ENCODE measurements at places on chromosomes 2 and 18. TPM values are rescaled to one million over a fixed set of nuclear protein-coding genes. Genes with fewer than 3 reads are reported as not detected.

Gene LAMA3
- total RNA-seq = 3.6 TPM

Gene CERKL
- not detected for total RNA-seq

Gene SLC16A14
- total RNA-seq = 6.9 TPM

Gene REG3G
- not detected for total RNA-seq

Gene CERS6
- 56.1 TPM for total RNA-seq

Gene NUP35
- 5.5 TPM for total RNA-seq

Gene GLI2
- total RNA-seq = 4.8 TPM

Gene LIPG
- total RNA-seq = 0.03 TPM

Gene CPS1
- total RNA-seq = 2.8 TPM

Gene LYPD1
- total RNA-seq = not detected

Gene SOS1
- 19.1 TPM for total RNA-seq

Gene GATA6
- 73.6 TPM for total RNA-seq

Gene MYL12A
- 547 TPM for total RNA-seq

Gene IL36B
- not detected for total RNA-seq

Gene DNAJC27
- 10.2 TPM for total RNA-seq

Gene TFPI
- 42.7 TPM for total RNA-seq

Gene SOWAHC
- 3.5 TPM for total RNA-seq

Gene ERFE
- total RNA-seq = 0.69 TPM

Gene GPR45
- total RNA-seq = not detected

Gene INHBB
- 1.7 TPM for total RNA-seq

Gene HNMT
- total RNA-seq = 25.6 TPM

Gene IMPA2
- 19.8 TPM for total RNA-seq

Gene GTF2A1L
- total RNA-seq = not detected

Gene NOL4
- 0.19 TPM for total RNA-seq

Gene KCNG3
- not detected for total RNA-seq

Gene IL1B
- not detected for total RNA-seq

Gene ADD2
- total RNA-seq = 0.79 TPM

Gene FIGN
- 9.5 TPM for total RNA-seq

Gene UGT1A4
- total RNA-seq = not detected

Gene INSIG2
- total RNA-seq = 18.4 TPM

Gene CHRND
- not detected for total RNA-seq

Gene ATP5MC3
- total RNA-seq = 821 TPM

Gene CELF4
- total RNA-seq = 1.1 TPM

Gene EFHD1
- total RNA-seq = 14.4 TPM

Gene ZNF24
- 56.5 TPM for total RNA-seq

Gene GYPC
- 98.1 TPM for total RNA-seq

Gene THSD7B
- total RNA-seq = 0.76 TPM

Gene AKAIN1
- not detected for total RNA-seq

Gene MREG
- total RNA-seq = 0.50 TPM

Gene UGT1A10
- not detected for total RNA-seq

Gene OTX1
- not detected for total RNA-seq

Gene LDLRAD4
- total RNA-seq = 46.6 TPM

All from right cardiac atrium (tissue), 5 donors.